ENCODE measurements at places on chromosomes 3 and 15.

DNA sequence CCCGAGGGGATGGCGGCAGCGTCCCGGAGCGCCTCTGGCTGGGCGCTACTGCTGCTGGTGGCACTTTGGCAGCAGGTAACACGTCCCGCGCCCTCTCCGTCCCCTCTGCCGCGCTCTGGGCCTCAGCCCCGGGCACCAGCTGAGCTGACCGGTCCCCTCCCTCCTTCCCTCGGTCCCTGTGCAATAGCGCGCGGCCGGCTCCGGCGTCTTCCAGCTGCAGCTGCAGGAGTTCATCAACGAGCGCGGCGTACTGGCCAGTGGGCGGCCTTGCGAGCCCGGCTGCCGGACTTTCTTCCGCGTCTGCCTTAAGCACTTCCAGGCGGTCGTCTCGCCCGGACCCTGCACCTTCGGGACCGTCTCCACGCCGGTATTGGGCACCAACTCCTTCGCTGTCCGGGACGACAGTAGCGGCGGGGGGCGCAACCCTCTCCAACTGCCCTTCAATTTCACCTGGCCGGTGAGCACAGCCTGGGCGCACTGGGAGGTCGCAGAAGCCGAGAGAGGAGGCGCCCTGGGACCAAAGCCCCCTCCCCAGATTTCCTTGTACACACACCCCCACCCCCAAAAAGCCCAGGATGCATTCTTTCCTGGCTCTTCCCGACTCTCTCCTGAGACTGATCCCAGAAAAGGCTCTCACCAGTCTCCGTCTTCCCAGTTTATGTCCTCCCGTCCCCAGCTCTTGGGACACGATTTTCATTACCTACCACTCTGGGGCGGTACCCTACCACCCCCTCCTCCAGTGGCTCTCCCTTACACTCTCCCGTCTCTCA is 705 bp downstream of the DLL4 start:
- no peak for DNase-seq

DNA sequence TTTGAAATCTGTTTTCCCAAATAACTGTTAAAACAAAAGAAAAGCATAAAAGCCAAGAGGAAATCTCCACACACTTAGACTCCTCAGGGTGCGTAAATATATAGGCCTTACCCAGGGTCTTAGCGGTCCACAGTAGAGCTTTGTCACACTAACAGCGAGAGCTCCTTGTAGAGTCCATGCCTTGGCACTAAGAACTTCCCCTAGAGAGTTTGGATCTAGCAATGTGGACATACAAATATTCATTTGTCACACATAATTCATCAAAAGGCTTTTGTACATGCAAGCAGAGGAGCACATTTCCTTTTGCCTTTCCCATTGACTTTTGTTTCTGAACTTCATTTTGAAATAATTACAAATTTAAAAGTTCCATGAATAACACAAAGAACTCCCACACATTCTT is 11.0 kb upstream of the SLMAP start:
- no peak for DNase-seq

DNA sequence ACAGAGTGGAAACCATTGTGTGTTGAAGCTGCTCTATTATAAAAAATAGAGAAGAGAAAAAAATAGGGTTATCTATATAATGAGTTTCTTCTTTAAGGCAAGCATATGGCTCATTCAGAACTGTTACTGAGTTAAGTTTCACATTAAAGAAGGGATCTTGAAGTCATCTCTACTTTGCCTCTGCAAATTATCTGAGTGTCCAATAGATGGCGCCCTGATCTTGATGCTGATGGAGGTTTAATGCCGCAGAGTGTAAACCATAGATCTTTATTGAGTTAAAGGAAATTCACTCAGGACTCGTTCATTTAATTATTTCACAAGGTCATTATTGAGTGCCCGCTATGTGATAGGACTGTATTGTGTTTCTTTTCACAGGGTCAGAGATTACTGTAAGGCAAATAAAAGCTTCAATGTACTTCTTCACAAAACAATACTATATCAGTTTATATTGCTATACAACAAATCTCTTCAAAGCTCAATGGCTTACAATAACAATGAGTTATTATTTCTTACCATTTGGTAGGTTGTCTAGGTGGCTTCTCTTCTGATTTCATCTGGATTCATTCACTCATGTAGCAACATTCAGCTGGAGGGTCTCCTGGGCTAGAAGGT is 171.4 kb downstream of the NSUN3 start:
- DNase-seq, result peak; percentile 44

GRCh38 chr3:31244929-31245817 is 287.6 kb upstream of the STT3B start:
- DNase-seq, result no peak

- no peak for DNase-seq
These were observed 39.3 kb downstream of the PPCDC start for GRCh38 chr15:75062706-75063105.

DNA sequence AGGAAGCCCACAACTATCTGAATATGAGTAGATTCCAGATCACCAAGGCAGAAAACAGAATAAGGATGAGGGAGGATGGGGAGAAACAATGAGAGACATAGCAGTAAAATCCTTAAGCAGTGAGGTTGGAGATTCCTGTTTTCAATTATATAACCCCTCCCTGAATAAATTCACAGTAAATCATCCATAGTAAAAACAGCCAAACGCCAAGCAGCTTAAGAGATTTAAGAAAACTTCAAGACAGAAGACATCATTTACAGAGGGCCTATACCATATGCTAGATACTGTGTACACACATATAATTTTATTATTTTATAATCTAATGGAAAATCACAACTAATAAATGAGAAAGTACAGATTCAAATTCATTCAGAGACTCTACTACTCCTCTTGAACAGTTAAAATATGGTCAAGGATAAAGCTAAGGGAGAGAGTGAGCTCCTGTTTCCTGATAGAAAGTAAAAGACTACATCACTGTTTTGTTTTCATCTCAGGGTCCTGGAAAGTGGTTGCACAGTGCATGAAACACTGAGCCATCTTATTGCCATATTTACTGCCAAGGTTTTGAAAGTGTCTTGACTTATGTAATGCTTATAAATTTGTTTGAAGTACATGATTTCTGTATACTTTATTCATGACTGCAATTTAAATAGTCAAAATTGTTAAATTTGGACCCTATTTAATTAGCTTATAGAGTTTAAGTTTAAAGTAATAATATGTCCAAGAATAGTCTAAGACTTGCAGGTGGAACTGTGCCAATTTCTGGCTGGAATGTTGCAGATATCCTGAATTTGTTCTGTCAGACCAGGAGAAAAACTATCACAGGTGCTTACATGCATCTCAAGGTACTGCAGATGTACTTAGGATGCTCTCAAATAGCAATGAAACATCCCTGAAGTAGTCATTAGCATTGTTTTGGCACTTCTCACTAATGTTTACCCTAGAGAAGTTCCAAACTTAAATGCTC is 141.4 kb downstream of the TBL1XR1 start:
- DNase-seq, result peak; percentile 47

DNA sequence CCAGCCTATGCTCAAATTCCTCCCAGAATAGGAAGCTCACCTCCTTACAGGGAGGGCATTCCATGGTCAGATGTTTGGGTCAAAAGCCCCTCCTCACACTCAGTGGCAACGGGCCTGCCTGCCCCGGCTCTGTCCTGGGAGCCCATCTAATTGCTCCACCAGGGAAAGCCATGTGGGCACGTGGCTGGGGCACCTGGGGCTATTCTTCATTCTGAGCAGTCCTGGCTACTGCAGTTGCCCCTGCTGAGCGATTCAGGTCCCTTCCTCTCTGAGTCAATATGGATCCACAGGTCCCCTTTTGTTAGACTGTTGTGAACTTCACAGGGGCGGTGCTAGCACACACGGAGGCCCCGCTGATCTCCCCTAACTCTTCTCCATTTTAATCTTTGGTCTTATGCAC is 39.4 kb downstream of the TPRA1 start:
- DNase-seq, result no peak

DNA sequence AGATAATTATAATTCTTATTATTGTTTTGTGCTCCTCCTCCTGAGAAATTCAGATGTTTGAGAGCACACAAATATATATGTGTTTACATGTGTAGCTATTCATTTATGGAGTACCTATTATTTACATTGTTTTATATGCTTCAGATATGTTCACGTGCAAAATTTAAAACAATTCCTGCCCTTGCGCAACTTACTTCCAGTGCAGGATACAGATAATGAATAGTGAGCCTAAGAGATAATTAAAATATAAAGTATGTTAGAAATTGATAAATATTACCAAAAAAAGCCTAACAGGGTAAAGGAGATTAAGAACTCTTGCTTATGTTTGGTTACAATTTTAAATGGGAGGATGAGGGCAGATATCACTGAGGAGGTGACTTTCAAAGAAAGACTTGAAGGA is 81.7 kb upstream of the DPH6 start:
- DNase-seq, result no peak

- no peak for DNase-seq
These were observed 101.8 kb downstream of the ST8SIA2 start for GRCh38 chr15:92495446-92495845.

- no peak for DNase-seq
These were observed 70.3 kb upstream of the OCA2 start for GRCh38 chr15:28169366-28169765.

GRCh38 chr3:52787246-52787645 is 7.3 kb upstream of the ITIH3 start:
- DNase-seq, result no peak
